Activated CD4-positive, alpha-beta T cell treated with anti-CD3 and anti-CD28 coated beads, Interleukin-2, amount 10 ng/mL, durations not matched to agents 7 days and 5 days (primary cell): ENCODE measurements at places on chromosomes 4 and X. TPM values are rescaled to one million over a fixed set of nuclear protein-coding genes. Genes with fewer than 3 reads are reported as not detected.

The DLG3 gene
- total RNA-seq, result 19.9 TPM

The L1CAM gene
- 2.1 TPM for total RNA-seq

The RAB33A gene
- total RNA-seq, result 20.8 TPM

The SPANXN2 gene
- not detected for total RNA-seq

DNA sequence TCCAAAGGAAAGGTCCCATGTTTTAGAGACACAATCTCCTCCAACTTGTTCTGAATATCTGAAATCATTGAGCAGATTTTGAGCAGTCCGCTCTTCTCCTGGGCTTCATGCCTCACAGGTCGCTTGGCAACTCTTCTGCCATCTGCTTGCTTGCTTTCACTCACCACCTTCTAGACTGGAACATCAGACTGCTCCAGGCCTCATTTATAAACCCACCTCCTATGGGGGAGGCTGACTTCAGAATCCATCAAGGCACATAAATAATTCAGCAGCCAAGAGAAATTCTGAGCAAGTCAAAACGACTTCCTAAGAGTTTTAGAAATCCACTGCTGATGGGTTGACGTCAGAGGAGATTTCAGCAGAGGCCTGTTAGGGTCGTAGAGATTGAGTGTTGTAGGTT, 64.1 kb downstream of the FAM184B start:
- no peak for DNase-seq

DNA sequence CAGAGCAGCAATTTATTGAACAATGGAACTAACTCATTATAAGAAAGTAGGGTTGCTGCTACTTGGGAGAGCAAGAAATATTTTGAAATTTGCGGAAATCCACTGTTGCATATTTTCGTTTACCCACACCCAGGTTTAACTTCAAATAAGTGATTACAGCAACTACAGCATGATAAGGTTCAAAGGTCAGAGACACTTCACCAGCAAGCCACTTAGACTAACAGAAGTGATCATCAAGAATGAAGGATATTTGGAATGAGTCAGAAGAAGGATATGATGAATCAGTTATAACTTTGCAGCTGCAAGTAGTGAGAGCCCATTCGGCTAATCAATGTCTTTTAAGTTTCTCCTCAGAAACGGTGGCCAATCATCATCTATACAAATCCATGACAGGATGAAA, 199.3 kb downstream of the TMA16 start:
- no peak for DNase-seq

- DNase-seq, result no peak
Observed at GRCh38 chrX:132093239-132093860, 34.5 kb downstream of the FRMD7 start.

DNA sequence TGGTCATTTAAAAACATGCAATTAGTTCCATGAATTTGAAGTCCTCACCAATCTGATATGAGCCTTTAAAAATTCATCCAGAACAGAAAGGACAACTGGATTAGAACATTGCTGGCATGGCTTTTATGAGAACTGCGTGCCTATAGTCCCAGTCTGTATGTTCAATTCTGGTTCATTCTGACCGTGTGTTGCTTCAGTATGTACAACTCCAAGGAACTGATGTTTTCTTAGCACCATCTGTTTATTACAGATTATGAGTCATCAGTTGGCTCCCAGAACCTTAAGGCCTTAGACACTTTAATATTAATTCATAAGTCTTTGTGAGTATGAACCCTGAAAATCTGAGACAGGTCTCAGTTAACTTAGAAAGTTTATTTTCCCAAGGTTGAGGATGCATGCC, 115.0 kb downstream of the CEP44 start:
- no peak for DNase-seq

DNA sequence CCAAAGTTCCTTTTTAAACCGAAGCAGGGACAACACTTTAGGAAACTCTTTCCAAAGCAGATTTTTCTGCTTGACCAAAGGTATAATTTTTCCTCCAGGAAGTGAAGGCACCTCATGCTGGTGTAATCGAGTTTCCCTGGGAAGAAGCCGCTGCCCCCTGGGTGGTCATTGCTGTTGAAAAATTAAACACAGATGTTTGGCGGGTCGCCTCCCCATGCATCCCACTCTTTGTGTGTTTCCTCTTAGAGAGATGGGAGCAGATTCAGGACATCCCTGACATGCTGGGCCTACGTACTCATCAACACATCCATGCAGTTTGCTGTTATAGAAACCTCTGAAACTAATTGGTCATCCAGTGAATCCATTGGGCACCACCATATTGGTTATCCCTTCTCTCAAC, 179.2 kb upstream of the HCCS start:
- no peak for DNase-seq

DNA sequence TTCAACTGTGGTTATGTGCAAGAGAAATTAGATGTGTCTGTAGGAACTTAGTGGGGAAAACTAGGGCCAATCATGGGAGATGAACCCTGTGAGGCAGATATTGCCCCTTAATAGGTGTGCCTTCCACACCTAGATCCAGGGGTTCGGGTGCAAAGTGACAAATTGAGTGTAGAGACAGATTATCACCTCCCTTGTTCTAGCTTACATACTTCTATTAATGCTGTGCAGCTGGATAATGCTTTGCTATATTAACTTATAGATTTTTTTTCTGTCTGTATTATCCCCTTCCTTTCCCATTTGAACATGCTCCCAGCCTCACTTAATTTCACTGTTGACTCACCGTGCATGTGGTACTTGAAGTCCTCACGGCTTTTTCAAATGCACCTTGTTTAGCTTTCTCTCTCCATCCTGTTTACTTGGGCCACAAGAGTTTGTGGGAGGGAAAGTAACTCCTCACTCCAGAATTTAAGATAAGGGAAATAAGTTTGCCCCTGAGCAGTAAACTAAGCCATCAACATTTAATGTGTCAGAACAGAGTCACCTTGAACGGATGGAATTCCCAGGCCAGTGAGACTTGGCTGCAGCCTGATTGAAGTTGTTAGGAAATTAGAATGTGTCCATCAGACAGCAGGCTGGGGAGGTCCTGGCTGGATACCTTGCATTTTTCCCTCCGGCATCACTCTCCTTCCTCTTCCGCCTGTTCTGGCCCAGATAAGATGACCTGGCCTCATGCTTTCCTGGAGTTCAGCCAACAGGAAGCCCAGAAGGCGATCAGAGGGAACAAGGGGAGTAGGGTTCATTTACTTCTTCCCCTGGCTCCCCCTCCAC, 478.4 kb downstream of the BCOR start:
- no peak for DNase-seq
